Naive thymus-derived CD8-positive, alpha-beta T cell (primary cell): ENCODE measurements at places on chromosomes 2 and 18.

GRCh38 chr2:29786361-29786760 is 135.0 kb downstream of the ALK start:
- DNase-seq = no peak

GRCh38 chr18:45836242-45837205 is 11.0 kb downstream of the SIGLEC15 start:
- no peak for DNase-seq

- no peak for DNase-seq
Observed at GRCh38 chr18:40124107-40124506, 1830.9 kb upstream of the PIK3C3 start.

- peak; percentile 4 for DNase-seq
Observed at GRCh38 chr2:126359494-126359893, 296.5 kb upstream of the GYPC start.

DNA sequence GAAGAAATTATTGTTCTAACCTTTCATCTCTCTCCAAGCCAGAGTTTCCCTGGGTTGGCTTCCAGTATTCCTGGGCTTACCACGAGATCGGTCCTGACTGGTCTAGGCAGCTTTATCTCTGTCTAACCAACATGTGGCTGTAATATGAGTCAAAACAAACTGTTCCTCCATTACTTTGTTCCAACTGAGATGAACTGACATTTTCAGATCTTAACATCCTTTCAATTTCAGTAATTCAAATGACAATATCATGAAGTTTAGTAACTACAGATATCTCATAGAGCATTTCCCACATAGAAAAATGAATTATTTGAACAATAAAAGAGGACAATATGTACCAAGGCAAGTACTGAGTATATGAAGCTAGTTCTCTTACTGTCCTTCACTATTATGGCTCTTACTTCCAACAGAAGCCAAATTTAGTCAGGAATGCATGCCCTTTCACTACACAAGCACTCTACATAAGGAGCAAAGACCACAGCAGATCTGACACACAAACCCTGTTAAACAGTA is 15.5 kb downstream of the SLC25A12 start:
- no peak for DNase-seq

GRCh38 chr18:75277610-75277928 is 67.0 kb downstream of the TSHZ1 start:
- DNase-seq = no peak

- no peak for DNase-seq
Observed at GRCh38 chr18:68083131-68083530, 566.6 kb upstream of the DSEL start.

GRCh38 chr2:68318914-68319397 is 793 bp downstream of the CNRIP1 start:
- DNase-seq = no peak

- DNase-seq = no peak
Observed at GRCh38 chr18:13245481-13246000, 27.0 kb downstream of the LDLRAD4 start.

- no peak for DNase-seq
Observed at GRCh38 chr2:74707837-74708236, 53.8 kb downstream of the SEMA4F start.

GRCh38 chr2:63058921-63059792 is 8.5 kb downstream of the OTX1 start:
- no peak for DNase-seq

GRCh38 chr2:72261076-72261475 is 113.4 kb upstream of the CYP26B1 start:
- no peak for DNase-seq

GRCh38 chr2:206921529-206921928 is 17.8 kb upstream of the CPO start:
- no peak for DNase-seq

- DNase-seq = no peak
Observed at GRCh38 chr2:11652553-11652952, 17.4 kb downstream of the NTSR2 start.

GRCh38 chr18:50791599-50792438 is 28.0 kb downstream of the MRO start:
- no peak for DNase-seq

GRCh38 chr2:39665811-39666490 is at the start of gene TMEM178A:
Gene TMEM178A, plus strand, starts transcription at chr2:39665917. Its CDS starts 58 bp downstream, at chr2:39665975.
- no peak for DNase-seq

DNA sequence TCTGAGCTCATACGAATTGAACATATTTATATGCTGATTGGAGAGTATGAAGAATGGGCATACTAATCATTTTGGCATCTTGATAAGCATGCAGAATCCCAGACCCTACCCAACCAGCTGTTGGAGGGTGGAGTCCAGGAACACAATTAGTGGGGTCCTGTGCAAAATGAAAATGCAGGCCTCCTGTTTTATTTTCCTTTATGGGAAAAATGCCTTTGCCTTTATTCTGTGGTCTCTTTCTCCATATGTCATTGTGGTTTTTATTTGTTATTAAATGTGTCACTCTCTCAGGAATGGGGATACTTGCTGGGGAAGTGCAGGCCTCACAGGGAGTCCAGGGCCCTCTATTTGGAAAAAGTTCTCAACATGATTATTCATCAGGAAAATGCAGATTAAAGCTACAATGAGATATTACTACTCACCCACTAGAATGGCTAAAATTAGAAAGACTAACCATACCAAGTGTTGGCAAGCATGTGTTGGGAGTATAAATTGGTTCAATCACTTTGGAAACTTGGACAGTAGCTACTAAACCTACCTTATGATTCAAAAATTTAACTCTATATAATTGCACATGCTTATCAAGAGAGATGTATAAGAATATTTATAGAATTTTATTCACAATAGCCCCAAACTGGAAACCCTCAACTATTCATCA is 223.1 kb upstream of the FBXO11 start:
- no peak for DNase-seq

GRCh38 chr2:101986804-101987740 is 4.7 kb upstream of the IL1R2 start:
- no peak for DNase-seq

DNA sequence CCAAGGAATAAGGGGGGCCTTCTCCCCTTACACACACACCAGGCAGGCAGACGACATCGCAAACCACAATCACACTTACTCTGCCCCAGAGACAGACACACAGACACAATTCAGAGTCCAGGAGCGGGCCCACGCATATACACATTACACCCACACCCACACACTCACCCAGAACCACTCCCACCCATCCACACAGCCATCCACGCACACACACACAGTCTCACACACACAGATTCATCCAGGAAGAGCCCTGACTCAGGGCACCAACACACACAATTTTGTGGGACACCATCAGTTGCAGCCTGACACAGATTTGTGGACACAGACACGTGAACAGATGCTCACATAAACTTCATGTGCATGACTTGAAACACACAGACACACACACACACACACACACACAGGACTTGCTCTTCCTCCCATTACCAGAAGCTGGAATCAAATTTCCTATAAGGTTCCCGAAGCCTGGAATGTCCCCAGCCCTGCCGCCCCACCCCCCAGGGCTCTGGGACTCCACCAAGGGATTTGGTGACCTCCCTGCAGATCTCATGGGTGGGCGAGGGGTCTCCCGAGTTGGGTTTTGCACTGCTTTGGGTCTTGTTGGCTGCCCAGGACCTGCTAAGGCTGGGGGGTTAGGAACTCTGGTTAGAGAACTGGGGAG is 23.5 kb downstream of the TNS1 start:
- no peak for DNase-seq

DNA sequence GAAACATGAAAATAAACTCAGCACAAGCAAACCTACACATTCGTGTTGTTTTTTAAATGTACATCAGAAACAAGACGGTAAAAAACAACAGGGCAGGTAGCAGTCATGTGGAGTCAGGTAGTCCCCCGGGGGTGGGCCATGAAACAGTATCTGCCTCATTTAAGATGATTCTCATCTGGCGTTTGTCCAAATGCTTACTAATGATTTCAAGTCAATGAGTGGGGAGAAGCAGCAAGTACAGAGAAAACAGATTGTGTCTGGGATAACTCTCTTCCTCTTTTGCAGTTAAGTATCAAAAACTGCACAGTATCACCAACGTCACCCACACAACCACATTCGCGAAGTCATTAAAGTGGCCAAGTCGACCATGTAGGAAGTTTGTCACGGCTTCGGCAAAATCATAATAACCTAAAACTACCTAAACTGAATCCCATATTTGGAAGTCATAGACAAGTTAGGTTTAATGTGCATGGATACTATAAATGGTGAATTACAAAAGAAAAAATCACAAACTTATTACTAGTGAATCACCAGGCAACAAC is 1.3 kb downstream of the LAPTM4A start:
- peak; percentile 51 for DNase-seq

DNA sequence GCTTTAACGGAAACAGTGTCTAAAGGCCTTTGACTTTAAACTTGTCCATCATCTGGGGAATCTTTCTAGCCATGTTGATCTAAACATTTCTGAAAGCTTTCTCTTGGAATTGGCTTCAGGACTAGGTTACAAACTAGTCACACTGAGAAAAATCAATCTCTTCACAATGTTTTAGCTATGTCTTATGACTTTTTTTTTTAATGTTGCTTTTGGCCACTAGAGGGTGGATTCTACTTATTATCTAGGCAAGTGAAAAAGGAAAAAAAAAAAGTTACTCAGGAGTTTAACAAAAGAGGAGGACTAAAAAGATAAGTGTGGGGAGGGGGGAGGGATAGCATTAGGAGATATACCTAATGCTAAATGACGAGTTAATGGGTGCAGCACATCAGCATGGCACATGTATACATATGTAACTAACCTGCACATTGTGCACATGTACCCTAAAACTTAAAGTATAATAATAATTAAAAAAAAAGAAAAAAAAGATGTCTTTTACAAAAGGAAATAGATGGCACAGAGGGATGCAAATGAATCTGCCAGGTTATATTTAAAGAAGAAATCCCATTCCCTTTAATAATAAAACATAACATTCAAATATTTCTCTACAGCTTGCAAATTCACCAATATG is 160.4 kb upstream of the PID1 start:
- DNase-seq = no peak

GRCh38 chr2:134290358-134290757 is 36.5 kb downstream of the MGAT5 start:
- DNase-seq = no peak

GRCh38 chr2:8355102-8355859 is 326.6 kb upstream of the ID2 start:
- DNase-seq = no peak

- no peak for DNase-seq
Observed at GRCh38 chr2:11433822-11434221, 32.1 kb downstream of the E2F6 start.

DNA sequence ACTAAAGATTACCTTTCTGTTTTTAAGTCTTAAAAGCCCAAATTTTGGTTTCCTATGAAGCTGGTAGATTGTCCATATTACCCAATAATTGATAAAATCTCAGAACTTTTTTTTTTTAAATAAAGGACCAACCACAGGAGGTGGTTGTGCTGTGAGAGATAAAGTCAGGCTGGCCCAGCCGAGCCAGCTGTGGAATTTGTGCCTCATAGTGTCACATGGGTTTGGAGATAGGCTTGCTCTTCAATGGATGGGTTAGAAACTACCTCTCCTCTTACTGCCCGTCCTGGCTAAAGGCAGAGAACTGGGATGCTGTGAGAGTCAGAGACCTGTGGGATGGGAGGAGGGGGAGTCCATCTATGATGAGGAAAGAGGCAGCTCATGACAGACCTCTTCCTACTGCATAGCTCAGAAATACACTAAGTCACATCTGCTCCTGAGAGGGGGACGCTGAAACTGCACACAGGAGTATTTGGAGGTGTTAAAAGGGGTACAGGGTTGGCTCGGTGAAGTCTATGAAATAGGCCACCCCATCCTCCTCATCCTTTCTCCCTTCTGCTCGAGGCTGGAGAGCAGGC is 99.7 kb upstream of the MGAT4A start:
- no peak for DNase-seq

GRCh38 chr18:32271672-32272208 is 81.9 kb downstream of the MEP1B start:
- DNase-seq = peak; percentile 5

GRCh38 chr2:36539631-36540030 is 58.3 kb downstream of the FEZ2 start:
- DNase-seq = no peak

GRCh38 chr18:42106784-42107183 is 151.8 kb downstream of the PIK3C3 start:
- DNase-seq = no peak

GRCh38 chr18:25817546-25818237 is 272.7 kb downstream of the SS18 start:
- DNase-seq = no peak

GRCh38 chr2:161166538-161167409 is 6.5 kb downstream of the TANK start:
- DNase-seq = peak; percentile 12

- no peak for DNase-seq
Observed at GRCh38 chr2:239245872-239246721, 154.7 kb downstream of the HDAC4 start.

DNA sequence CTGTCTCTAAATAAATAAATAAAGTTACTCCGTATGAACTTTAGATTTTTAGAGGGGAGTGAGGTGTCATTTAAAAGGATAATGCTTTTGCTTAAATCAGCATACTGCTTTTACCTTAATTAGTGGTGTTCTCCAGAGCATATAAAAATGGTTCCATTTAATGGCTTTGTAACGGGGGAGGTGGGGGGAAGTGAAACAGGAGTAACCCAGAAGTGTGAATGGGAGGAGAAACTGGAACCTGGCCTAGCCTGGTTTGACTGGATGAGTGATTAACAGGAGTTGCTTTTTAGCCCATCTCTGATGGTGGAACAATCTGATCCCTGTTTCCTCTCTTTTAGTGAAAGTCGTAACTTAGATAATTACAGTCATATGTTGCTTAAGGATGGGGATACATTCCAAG is 1.6 kb downstream of the CNDP2 start:
- no peak for DNase-seq

- no peak for DNase-seq
Observed at GRCh38 chr2:99471654-99472599, 17.9 kb downstream of the REV1 start.

GRCh38 chr2:153408710-153409385 is 69.7 kb downstream of the RPRM start:
- no peak for DNase-seq

DNA sequence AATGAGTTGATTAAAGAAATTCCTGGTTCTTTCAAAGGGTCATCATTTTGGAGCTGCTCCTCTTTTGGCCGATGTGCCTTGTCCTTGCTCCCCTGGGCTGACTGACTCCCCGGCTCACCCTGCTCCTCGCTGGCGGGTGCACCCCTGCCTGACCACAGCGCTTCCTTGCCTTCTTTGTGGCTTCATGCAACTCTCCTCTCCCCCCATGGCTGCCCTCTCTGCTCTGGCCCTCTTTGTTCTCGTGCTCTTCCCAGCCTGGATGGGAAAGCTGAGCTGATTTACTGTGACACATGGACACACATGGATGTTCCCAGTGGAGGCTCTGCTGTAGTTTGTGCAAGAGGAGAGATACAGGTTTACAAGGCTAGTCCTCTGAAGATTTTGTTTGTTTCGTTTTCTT is 234.6 kb downstream of the HAUS1 start:
- DNase-seq = no peak

- no peak for DNase-seq
Observed at GRCh38 chr2:176733698-176734430, 464.6 kb downstream of the MTX2 start.

GRCh38 chr2:182655750-182656149 is 60.3 kb upstream of the DNAJC10 start:
- DNase-seq = no peak

- no peak for DNase-seq
Observed at GRCh38 chr18:10563886-10564285, 38.1 kb downstream of the NAPG start.

- DNase-seq = no peak
Observed at GRCh38 chr2:22491442-22491841, 893.5 kb upstream of the KLHL29 start.

GRCh38 chr2:168585700-168586099 is 129.6 kb downstream of the CERS6 start:
- DNase-seq = no peak
